ENCODE measurements at places on chromosomes 12 and 14.

GRCh38 chr14:39265033-39265432 lies 31.3 kb downstream of the MIA2 start:
- no peak for DNase-seq

DNA sequence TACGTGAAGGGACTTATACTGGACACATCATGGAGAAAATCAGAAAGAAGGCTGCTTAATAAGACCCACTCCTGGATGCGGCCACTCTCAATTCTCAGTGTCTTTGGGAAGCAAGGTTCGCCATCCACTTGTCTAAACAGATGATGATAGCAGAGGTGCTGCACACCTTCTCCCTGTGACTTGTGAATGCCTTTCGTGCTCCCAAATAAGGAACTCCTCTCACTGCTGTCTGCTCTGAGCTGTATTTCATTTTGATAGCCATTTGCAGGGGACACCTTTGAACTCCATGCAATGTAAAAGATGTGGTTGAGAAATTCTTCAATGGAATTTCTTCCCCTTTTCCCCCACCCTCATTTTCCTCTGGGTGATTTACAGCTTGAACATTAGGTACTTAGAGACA lies 11.6 kb downstream of the RMST start:
- DNase-seq, result no peak

DNA sequence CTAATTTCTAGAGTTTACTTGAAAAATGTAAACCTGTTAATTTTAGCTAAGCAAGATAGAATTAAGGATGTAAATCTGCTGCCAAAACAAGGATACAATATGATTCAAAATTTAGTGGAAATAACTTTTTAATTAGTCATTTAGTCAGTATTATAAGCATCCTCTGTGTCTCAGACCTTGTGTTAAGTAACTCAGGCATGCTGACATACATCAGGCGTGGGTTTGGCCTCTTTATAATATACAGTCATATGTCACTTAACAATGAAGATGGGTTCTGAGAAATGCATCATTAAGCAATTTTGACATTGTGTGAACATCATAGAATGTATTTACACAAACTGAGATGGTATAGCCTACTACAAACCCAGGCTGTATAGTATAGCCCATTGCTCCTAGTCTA lies 386.9 kb downstream of the ZFP36L1 start:
- no peak for DNase-seq

- DNase-seq, result no peak
Observed at GRCh38 chr12:120599672-120600552, 18.7 kb upstream of the POP5 start.
